ENCODE measurements at places on chromosomes 16 and 17.

DNA sequence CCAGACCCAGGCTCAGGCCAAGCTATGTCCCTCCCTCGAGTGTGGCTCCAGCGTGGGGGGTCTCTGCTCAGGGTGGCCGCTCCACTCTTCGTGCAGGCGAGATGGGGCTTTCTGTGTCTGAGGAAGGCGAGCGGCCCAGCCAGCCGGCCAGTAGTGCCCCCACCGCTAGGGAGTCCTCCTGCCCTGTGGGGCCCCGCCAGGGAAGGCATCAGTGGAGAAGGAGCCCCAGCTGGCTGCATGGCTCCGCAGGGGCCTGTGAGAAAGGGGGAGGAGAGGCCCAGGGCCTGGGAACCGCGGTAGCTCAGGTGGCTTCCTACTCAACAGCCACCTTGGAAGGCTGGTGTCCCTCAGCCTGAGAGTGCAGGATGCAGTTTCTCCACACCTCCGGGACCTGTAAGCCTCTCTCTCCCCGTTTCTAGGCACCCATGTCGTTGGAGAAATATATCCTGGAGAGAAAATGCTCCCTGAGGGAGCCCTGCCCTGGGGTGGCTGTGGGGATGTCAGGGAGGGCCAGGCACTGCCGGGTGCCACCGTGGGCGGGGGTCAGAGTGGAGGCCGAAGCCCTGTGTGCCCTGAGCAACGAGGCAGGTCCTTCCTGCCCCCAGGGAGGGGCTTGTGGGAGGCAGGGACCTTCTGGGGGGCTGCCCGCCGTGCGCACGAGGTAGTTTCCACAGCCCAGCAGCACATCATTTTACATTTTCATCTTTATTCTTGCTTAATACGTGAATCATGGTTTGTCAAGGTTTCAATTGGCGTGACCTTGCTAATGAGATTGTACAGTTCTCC lies 3.3 kb downstream of the PIGQ start:
- no peak for DNase-seq

DNA sequence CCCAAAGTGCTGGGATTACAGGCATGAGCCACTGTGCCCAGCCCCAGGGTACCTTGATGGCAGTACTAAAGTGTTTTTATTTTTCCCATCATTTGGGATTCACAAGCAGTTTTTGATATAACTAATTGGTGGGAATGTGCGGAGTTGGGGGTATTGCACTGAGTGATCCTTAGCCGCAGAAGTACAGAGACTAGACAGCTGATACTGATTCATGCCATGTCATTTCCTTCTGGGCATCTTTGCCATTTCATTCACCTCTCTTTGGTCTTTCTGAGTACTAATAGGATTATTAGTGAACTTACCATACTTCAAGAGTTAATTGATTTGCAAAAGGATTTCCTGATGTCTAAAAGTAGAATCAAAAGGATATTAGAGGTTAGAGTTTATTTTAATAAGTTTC lies 9.7 kb downstream of the NMT1 start:
- DNase-seq = no peak

DNA sequence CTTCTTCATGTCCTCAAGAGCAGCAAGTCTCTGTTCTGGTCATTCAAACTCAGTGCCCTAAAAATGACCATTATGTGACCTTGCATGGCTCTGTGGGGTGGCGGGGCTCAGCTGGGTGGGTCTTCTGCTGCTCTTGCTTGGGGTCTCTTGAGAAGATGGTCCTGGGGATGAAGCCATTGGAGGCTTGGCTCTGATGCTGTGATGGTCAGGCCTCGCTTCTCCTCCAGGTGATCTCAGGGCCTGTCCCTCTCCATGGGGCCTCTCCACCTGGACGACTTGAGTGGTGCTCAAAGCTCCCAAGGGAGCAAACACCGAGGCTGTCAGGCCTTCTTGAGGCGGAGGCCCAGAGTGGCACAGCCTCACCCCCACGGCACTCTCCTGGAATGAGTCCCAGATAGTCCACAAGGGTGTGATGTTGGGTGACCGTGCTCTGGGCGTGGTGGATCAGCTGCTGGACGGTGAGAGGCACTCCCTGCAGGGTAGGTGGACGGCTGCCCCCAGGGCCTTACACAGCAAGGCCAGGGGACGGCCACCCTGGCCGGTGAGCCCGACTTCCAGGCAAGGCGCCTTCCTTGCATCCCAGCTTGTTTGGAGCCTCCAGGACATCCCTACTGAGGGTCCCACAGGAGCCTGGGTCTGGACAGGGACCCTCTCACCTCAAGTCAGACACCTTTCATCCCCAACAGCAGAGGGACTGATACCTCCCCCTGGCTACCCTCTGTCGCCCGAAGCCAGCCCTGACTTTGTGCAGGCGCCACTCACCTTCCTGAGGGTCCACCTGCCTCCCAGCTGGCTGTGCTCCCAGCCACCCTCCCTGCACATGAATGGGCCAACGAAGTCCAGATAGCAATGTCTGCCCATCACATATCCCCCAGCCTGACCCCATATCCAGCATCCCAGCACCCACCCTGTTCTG lies 48.7 kb downstream of the USP22 start:
- DNase-seq = no peak

GRCh38 chr16:819336-820043 lies 19.0 kb upstream of the GNG13 start:
- peak; percentile 54 for DNase-seq

GRCh38 chr17:7626307-7626706 lies 1.3 kb downstream of the SAT2 start:
- DNase-seq = no peak

- DNase-seq = no peak
Measured at GRCh38 chr17:81667754-81668153, 1.2 kb downstream of the CCDC137 start.

DNA sequence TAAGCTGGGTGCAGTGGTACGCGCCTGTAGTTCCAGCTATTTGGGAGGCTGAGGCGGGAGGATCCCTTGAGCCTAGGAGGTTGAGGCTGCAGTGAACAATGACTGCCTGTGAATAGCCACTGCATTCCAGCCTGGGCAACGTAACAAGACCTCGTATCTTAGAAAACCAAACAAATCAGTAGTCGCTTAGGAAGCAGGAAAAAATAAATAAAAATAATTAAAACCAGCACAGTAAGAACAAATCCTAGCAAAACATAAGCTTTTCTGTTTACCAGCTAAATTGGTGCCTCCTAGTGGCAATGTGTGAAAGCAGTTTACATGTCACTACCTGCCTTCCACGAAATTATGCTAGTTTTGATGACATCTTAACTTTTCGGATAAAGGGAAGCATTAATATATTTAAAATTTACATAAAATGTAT lies 1.3 kb downstream of the ARMC5 start:
- no peak for DNase-seq

DNA sequence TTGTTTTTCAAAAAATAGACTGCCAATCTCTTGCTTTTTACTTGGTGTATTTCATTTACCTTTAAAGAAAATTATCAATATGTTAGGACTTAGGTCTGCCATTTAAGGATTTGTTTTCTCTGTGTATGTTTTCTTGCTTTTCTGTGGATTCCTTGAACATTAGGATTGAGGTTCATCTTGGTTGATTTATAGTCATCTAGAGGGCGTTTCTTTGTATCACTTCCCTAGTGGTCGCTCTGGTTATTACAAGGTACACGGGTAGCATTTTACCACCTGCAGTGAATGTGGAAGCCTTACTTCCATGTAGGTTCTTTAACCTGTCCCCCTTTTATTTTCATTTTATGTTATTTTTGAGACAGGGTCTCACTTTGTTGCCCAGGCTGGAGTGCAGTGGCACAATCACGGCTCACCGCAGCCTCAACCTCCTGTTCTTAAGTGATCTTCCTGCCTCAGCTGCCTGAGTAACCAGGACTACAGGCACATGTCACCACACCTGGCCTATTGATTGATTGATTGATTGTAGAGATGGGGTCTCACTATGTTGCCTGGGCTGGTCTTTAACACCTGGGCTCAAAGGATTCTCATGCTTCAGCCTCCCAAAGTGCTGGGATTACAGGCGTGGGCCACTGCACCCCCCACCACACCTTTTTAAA lies 35.2 kb upstream of the CBX4 start:
- DNase-seq = no peak

DNA sequence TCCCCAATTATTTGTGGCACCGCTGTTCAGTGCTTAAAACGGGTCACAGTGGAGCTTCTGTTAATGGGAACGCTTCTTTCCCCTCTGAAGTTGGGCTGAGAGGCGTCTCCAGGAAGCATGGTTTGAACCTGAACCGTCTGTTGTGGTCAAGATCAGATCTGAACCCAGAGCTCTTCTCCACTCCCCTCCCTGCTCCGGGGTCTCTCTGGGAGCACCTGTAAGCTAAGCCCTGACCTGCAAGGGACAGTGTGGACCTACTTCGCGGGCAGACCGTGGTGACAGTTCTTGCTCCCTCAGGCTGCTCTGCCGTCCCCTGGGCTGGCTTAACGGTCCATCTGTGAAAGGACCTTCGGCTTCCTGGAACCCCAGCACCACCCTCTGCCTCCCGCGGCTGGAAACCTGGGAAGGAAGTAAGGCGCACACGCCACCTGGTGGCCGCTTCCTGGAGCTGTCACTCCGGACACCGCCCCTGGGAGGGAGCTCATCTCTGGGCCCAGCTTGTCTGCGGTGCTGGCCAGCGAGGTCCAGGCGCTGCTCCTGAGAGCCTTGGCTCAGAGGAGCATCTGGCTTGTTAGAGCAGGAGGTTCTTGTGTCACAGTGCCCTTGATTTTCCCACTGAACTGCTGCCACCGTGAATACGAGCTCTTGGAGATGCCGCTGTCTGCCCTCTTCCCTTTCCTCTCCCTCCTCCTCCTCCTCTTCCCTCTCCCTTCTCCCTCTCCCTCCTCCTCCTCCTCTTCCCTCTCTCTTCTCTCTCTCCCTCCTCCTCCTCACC lies 518.5 kb upstream of the EEF2KMT start:
- no peak for DNase-seq

Data from activated T-cell treated with anti-CD3 and anti-CD28 coated beads, Interleukin-2, amount 50 U/mL, for 1 hour (primary cell).